ENCODE measurements at places on chromosomes 4 and X. TPM values are rescaled to one million over a fixed set of nuclear protein-coding genes. Genes with fewer than 3 reads are reported as not detected.

GRCh38 chr4:148481636-148482035 is 39.4 kb upstream of the NR3C2 start:
- H3K4me1 ChIP-seq: no peaks in the 10 kb centered on the region
- no peak overlapping the region for H3K4me3 ChIP-seq
- no peak overlapping the region for H3K27ac ChIP-seq
- peaks cover 5% of the 10 kb centered on the region for H3K27me3 ChIP-seq
- DNase-seq: no peak
- no peaks in the 10 kb centered on the region for H3K36me3 ChIP-seq

ASMT gene
- not detected for polyA plus RNA-seq

DNA sequence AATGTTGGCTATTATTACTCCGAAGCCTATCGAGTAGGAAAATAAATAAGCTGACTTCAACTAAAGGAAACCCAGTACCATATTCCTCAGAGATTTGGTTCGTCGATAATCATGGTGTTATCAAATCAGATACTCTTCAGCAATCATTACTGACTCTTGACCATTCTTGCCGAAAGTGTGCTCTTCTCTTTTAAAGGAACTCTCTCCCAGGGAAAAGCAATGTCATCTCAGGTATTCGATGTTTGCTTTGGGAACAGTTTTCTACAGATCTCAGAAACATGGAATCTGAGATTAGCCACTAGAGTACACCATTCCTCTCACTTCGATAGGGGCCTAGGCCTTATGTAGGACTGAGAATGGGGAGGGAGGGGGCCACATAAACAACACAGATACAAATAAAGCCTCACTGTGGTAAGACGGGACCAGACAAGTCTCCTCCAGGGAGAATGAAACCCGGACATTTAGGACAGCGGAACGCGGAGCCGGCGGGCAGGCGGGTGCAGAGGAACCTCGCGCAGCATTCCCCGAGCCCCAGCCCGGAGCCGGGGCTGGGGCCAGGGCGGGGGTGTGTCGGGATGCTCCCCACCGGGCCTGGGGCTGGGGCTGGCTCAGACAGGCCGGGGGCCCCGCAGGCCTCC is 581 bp downstream of the DNAJB14 start:
- DNase-seq: no peak
- H3K27ac ChIP-seq: peak overlapping the region; percentile 97
- no peaks in the 10 kb centered on the region for H3K27me3 ChIP-seq
- peak overlapping the region; percentile 99 for H3K4me3 ChIP-seq
- peaks cover 40% of the 10 kb centered on the region for H3K4me1 ChIP-seq

MAGED4B gene
- polyA plus RNA-seq: 26.8 TPM
